Naive thymus-derived CD4-positive, alpha-beta T cell (primary cell): ENCODE measurements at places on chromosomes 1 and 21. TPM values are rescaled to one million over a fixed set of nuclear protein-coding genes. Genes with fewer than 3 reads are reported as not detected.

Gene PTGS2
- polyA plus RNA-seq, result not detected

Gene ECM1
- not detected for polyA plus RNA-seq

Gene ADAMTS5
- not detected for polyA plus RNA-seq

GRCh38 chr1:204278958-204279357 lies 65.2 kb upstream of the GOLT1A start:
- DNase-seq, result no peak

- no peak for DNase-seq
Observed at GRCh38 chr1:10685196-10685807, 111.1 kb downstream of the CASZ1 start.

DNA sequence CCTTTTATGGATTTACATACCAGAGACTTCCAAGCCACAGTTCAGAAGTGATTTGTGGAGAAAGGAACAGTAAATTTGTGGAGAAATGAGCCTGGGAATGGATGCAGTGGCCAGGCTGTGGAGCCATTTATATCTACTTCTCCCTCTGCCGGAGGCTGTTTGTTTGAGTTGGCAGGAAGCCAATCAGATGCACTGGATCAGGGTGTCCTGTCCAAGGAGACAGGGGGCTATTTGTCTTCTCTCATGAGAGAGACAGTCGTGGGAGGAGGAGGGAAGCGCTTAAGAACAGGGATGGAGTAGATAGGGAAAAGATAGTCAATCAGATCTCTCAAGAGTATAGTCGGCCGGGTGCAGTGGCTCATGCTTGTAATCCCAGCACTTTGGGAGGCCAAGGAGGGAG lies 2.8 kb upstream of the HAPLN2 start:
- DNase-seq, result no peak

DNA sequence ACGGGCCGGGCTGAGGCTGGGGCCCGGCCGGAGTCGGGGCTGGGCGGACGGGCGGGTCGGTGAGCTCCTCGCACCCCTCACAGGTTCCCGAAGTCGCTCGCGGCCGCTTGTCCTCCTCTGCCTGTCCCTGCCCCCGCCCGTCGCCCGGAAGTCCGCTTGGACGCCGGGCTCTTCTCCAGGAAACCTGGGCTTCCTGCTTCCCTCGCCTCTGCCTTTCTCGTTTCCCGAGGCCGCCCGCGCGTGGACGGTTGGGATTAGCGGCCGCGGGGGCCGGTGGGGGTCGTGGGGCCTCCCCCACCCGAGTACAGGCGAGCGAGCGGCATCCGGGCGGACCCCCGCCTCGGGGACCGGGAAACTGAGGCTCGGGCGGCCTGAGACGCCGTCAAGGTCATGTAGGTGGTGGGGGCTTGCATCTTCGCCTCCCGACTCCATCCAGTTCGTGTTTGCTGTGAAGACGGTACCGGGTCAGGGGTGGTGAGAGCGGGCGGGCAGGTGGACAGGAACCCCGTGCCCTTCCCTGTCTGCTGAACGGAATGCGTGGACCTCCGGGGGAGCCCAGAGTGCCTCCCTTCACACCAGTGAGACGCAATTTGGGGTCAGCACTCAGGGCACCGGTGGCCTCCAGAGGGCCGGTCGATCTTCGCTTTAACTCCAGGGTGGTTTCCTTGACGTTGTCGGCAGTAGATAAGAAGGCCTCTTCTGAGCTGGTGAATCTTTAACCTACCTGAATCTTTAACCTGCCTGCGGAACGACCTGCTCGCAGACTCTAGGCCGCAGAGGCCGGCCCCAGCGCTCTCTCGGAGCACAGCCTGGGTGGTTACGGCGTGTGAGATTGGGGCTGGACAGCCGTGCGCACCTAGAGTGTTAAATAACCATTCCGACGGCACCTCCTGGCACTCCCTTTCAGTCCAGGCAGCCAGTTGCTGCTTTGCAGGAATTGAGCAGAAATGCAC lies 686 bp downstream of the ARF1 start:
- DNase-seq, result no peak
